Thoracic aorta endothelial cell (primary cell): ENCODE measurements at places on chromosomes 16 and 17. TPM values are rescaled to one million over a fixed set of nuclear protein-coding genes. Genes with fewer than 3 reads are reported as not detected.

NECAB2 gene
- 0.07 and 0.13 TPM in 2 replicates for total RNA-seq

NT5C gene
- total RNA-seq: 11.7 and 13.0 TPM in 2 replicates

VMO1 gene
- total RNA-seq: 0.57 and 0.93 TPM in 2 replicates

FOXL1 gene
- 2.0 and 4.2 TPM in 2 replicates for total RNA-seq

MEIOB gene
- total RNA-seq: 0.14 and 0.66 TPM in 2 replicates

SLFN14 gene
- not detected in 2 replicates for total RNA-seq

CSH2 gene
- not detected in 2 replicates for total RNA-seq

PHF23 gene
- 38.1 and 38.3 TPM in 2 replicates for total RNA-seq

ZNF385C gene
- total RNA-seq: not detected in 2 replicates

RNF43 gene
- 0.66 TPM in 1 of 2 replicates, not detected in the other for total RNA-seq

PIMREG gene
- total RNA-seq: 23.3 and 34.9 TPM in 2 replicates

GAA gene
- total RNA-seq: 28.3 and 33.0 TPM in 2 replicates

CRLF3 gene
- total RNA-seq: 29.7 and 33.7 TPM in 2 replicates

GAST gene
- not detected in 2 replicates for total RNA-seq

NKD1 gene
- total RNA-seq: under 0.01 and 0.07 TPM in 2 replicates

MPP3 gene
- total RNA-seq: 13.2 and 13.9 TPM in 2 replicates

ZFP90 gene
- 21.9 and 32.2 TPM in 2 replicates for total RNA-seq

ZP2 gene
- total RNA-seq: not detected in 2 replicates

TBX4 gene
- not detected in 2 replicates for total RNA-seq

GNGT2 gene
- 3.2 and 3.3 TPM in 2 replicates for total RNA-seq

STAC2 gene
- total RNA-seq: not detected in 2 replicates
